Activated CD4-positive, alpha-beta memory T cell treated with anti-CD3 and anti-CD28 coated beads for 36 hours (primary cell): ENCODE measurements at places on chromosomes 3 and 15.
A peak's percentile ranks its signal among the peaks of the same experiment; 100 is the strongest.

- DNase-seq, result peak; percentile 40
These were observed 61.6 kb upstream of the RYK start for GRCh38 chr3:134312072-134312872.

GRCh38 chr3:10524270-10524669, 18.9 kb upstream of the ATP2B2 start:
- DNase-seq, result no peak

GRCh38 chr15:35557544-35557943, 11.6 kb upstream of the DPH6 start:
- DNase-seq, result no peak

- no peak for DNase-seq
These were observed 73.4 kb upstream of the SLC2A2 start for GRCh38 chr3:171099911-171100310.

- DNase-seq, result no peak
These were observed 32.7 kb downstream of the RARB start for GRCh38 chr3:25460751-25461150.

GRCh38 chr3:170359178-170359704, 1.7 kb downstream of the SKIL start:
- no peak for DNase-seq

DNA sequence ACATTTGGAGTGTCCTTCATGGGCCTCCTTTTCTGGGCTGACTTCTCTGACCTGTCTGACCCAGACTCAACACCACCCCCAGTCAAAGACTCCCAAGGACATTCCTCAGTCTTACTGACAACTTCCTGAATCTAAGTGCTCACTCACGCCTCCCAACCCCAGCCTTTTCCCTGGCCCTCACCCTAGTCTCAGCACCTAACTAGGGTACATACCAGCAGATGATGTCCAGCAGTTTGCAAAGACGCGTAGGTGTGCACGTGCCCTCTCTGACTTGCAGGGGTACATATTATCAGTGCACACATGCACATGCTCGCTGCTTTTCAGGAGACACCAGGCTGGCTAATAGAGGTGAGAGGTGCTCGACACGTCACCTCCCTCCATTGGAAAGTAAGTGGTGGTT, 38.7 kb upstream of the SLCO2A1 start:
- DNase-seq, result peak; percentile 1

DNA sequence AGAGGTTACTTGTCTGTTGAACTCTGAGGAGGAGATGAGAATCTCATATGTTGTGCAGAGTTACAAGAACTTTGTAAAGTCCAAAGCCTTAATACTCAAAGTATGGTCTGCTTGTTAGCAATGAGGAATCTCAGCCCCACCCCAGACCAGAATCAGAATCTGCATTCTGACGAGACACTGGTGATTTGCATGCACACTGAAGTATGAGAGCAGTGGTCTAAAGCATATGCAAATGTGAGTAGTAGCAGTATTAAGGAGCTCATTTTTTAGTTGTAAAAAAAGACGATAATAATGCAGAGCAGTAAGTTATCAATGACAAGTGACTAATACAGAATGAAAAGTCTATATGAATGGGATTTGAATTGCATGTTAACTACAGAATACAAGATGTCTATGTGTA, 327.7 kb downstream of the RYR3 start:
- DNase-seq, result no peak

GRCh38 chr3:72123908-72124441, 339.0 kb upstream of the PROK2 start:
- DNase-seq, result peak; percentile 73

- no peak for DNase-seq
These were observed 351.8 kb downstream of the OTOL1 start for GRCh38 chr3:161848376-161848775.

DNA sequence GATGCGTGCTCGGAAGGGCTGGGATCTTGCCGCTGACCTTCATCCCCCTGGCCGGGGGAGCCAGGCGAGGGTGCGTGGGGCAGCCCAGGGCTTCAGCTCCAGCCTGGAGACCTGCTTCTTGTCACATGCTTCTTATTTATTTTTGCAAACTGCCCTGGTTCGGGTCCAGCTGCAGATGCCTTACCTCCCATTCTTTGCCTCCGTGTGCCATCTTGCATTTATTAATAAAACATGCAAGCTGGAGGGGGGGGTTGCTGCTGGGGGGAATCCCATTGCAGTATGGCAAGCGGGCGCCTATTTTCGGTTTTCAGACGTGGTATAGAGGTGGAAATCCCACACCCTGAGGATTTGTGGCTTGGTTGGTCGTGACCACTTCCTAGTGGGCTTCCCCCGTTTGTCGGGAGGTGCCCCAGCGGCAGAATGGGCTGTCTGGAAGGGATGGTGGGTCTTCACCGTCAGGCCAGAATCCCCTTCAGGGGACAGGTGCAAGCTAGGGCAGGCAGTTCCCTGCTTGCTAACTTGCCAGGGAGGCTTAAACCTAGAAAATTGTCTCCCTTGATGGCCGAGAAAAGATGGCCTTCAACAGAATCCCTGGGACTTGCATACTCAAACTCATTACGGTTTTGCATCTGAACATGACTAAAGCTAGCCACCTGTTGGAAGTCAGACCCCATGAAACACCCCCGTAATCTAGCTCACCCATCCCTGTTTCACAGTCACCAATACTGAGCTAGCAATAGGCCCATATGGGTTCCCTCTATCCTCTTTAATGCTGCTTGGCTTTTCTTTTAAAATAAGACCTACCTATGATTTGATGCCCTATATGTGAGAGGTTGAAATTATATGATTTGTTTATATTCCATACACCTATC, 569 bp downstream of the TMEM266 start:
- peak; percentile 55 for DNase-seq
